ENCODE measurements at places on chromosomes 7 and 10.

GRCh38 chr7:130986261-130986690 is 252.3 kb upstream of the KLF14 start:
- no peak for DNase-seq

- no peak for DNase-seq
These were observed 134.8 kb upstream of the SHH start for GRCh38 chr7:155947051-155947450.

GRCh38 chr7:106092204-106092603 is 19.9 kb downstream of the SYPL1 start:
- no peak for DNase-seq

DNA sequence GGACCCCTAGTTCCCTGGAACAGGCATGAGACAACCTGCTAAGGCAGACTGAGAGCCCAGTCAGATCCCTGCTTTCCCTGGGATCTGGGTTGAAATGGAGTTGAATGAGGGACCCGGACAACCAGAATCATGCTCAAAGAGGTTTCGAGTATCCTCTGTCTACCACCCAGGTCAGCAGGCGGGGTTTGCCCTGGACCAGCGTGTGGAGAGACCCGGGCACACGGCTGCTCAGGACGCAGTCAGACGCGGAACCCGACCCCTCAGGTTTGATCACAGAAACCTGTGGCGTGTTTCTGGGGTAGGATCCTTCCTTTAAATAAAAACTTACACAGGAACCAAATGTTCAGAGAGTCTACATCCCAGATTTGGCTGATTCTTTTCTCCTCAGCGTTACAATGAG is 330.6 kb downstream of the PTPRN2 start:
- no peak for DNase-seq
